ENCODE measurements at places on chromosomes 1 and 21.

GRCh38 chr1:6545276-6546112 lies 8.8 kb downstream of the NOL9 start:
- no peak for DNase-seq

DNA sequence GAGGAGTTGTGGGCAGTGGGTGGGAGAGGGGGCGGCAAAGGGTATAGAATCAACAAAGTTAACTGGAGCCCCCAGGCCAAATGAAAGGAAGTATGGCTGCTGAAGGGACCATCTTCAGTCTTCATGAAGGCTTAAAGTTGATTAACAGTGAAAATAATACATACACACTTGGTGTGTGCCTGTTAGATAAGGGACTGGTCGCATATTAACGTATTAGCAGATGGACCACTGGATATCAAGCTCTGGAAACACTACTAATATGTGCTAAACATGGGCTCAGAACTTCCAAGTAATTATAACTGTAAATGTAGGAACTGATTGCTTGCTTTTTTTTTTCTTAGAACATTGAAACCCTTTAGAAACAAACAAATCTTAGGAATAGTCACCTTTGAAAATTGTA lies 224.7 kb upstream of the KIAA0040 start:
- DNase-seq = no peak

GRCh38 chr1:18385239-18385790 lies 95.4 kb upstream of the KLHDC7A start:
- peak; percentile 24 for DNase-seq

DNA sequence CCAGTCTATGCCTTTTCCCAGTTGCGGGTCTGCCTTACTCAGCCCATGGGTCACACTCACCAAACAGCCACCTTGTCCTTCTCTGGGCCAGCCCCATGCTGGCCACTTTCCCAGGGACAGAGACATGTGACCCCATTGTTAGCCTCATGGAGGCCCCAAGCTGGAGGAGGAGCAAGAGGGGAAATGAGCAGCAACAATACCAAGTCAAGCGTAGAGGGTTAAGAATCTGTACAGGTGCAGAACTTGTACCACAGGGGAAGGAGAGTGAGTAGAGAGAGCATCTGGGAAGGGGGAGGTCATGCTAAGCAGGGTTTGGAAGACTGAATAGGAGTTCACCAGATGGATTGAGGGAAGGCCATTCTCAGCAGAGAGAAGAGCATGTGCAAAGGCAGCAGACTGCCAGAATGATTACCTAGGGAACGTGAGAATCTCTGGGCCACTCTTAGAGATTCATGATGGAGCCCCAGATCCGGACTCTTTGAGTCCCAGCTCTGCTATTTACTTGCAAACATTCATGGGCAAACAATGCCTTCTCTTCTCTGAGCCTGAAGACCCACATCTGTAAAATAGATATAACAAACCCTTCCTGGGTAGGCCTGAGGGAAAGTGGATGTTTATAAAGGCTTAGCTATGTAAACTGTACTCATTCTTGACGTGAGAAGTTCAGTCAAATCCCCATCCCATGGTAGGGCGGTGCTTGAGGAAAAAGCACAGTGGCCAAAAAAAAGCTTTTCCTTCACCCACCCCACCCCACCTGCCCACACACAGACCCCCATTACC lies 2.8 kb upstream of the SLC2A1 start:
- DNase-seq = no peak

DNA sequence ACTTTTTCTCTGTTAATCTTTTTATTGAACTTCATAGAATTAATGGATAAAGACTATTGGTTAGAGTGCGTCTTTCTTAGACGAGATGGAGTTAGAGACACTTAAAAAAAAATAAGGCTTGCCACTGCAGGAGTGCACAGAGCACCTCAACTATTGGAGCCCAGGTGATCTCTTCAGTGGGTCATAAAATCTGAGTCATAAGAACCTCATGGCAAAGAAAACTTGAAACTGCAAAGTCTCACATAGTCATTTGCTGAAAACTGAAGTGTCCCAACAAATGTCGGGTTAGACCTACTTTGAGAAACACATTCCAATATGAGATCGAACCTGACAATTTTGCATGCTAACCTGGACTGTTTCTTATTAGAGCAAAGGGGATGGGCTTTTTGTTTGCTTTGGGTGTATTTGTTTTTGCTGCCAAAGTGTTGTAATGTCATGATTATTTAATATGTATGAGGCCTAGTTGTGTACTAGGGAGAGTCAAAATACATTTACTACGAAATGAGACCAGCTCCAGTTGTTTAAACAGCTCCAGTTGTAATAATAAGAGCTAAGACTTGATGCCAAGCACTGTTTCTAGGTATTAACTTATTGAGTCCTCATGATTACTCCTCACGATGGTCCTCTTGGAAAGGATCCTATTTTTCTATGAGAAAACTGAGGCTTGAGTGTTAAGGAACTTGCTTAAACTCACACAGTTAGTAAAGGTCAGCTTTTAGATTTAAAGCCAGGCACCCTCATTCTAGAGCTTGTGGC lies 65.1 kb downstream of the DDR2 start:
- no peak for DNase-seq

- no peak for DNase-seq
These were observed 10.3 kb upstream of the AGTRAP start for GRCh38 chr1:11725616-11726015.

DNA sequence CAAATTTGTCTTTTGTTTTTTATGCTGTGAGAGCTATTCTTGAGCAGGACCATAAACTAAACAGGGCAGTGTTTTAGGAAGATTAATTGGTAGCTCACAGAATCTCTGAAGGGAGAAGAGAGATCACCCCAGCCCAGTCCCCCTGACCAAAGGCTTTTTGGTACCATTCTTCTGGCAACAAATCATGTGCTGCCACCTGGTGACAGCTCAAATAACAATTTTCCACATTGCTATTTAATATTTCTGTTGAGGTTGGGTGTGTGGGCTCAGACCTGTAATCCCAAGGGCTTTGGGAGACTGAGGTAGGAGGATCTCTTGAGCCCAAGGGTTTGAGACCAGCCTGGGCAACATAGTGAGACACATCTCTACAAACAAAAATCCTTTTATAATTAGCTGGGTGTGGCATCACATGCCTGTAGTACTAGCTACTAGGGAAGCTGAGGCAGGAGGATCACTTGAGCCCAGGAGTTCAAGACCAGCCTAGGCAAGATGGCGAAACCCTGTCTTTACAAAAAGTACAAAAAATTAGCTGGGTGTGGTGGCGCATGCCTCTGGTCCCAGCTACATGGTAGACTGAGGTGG lies 2.2 kb upstream of the TESK2 start:
- peak; percentile 50 for DNase-seq

DNA sequence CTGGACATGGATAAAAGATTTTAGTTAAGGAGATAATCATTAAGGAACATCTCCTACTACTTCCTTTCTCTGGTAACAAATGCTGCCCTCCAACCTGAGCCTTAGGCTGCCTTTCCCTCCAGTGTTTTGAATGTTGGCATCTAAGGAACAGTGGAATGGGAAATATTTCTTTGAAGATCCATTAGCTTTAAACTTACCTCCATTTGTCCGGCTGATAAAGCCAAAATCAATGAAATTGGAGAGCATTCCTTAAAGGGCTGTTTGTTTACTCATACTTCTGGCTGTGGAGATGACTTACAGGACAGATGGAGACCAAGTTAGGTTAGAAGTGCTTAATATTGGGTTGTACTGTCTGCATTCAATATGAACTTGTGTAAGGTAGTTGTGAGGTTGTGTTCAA lies 439.1 kb downstream of the PLA2G4A start:
- no peak for DNase-seq

DNA sequence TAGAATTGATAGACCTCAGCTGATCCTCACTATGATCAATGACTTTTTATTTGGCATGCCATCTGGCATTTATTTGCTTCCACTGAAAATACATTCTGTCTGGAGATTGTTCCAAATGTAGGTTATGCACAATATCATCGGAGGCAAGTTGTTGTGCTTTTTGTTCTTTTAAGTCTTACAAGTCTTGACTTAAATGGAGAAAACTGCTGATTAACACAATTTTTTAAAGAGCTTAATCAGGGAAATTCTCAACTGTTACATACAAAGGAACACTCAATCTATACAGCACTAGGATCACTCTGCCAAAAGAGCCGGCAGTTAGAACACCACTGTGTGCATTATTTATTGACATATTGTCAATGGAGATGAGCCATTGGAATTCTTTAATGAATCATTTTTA lies 19.2 kb downstream of the CYYR1 start:
- DNase-seq = no peak

DNA sequence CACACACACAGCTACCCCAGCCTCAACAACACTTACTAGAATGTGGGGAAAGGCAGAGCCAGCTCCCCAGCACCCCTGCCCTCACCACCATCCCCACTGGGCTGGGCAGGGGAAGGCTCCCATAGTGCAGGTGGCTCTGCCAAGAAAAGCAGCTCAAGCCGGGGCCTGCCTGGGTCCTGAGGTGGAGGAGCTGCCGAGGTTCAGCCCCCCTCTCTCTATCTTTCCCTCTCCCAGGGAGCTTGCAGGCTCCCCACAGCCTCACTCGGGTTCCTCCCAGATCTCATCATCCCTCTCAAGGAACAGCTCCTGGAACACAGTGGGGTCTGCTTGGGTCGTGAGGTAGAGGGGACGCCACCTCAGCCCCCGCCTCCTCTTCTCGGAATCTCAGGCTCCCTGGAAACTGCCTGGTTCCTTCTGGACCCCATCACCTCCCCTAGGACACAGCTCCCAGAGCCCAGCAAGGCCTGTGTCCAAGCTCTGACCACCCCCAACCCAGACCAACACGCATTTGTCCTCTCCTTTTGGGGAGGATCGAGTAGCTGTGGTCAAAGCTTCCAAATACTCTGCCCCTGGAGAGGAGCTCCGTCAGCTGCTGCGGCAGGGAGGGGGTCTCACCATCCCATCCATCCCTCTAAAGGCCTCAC lies 704 bp downstream of the S100A16 start:
- no peak for DNase-seq

DNA sequence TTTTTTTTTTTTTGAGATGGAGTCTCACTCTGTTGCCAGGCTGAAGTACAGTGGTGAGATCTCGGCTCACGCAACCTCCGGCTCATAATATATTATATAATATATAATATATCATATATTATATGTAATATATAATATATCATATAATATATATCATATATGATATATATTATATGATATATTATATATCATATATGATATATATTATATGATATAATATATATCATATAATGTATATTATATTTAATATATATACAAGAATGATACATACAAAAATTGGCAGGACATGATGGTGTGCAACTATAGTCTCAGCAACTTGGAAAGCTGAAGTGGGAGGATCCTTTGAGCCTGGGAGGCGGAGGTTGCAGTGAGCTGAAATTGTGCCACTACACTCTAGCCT lies 1725.5 kb downstream of the MRPL39 start:
- no peak for DNase-seq

- no peak for DNase-seq
These were observed 7.7 kb upstream of the RSPH1 start for GRCh38 chr21:42503711-42504110.

DNA sequence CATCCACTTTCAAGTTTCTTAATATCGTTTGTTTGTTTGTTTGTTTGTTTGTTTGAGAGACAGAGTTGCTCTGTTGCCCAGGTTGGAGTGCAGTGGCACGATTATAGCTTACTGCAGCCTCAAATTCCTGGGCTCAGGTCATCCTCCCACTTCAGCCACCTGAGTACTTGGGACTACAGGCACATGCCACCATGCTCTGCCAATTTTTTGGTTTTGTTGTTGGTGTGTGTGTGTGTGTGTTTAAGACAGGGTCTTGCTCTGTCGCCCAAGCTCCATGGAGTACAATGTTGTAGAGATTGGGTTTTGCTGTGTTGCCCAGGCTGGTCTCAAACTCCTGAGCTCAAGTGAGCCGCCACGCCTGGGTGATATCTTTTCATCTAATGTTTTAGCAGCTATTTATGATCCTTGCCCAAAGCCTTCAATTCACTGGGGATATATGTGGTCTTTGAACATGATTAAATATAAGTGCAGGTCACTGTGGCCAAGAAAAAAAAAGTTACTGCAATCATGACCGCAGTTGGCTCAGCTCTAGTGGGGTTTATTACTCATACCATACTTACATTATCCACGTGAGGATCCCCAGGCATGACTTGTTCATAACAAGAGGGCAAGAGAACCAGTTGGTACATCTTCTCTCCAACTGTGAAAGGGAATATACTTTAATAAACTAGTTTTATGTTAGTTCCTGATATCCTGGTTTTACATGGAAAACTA lies 8.0 kb downstream of the RRP1B start:
- DNase-seq = peak; percentile 60

DNA sequence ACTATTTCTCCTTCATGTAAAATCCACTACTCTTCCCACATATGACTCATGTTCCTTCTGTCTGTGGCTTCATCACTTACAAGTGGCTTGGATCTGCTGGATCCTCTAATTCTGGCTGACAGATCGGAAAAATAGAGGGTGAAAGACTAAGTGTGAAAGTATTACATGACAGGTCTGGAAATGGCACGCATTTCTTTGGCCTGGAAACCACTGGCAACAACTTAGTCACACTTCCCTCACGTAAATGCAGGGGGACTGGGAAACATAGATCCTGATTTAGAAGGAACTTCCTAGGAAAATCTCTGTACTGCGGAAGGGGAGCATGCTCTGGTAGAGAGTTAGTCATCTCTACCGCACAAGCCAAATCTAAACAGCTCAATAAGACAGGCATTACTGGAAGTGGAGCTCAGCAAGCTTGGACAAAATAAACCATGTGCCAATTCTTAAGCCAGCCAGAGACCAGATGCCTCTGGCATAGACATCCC lies 305.4 kb upstream of the PTBP2 start:
- peak; percentile 100 for DNase-seq

DNA sequence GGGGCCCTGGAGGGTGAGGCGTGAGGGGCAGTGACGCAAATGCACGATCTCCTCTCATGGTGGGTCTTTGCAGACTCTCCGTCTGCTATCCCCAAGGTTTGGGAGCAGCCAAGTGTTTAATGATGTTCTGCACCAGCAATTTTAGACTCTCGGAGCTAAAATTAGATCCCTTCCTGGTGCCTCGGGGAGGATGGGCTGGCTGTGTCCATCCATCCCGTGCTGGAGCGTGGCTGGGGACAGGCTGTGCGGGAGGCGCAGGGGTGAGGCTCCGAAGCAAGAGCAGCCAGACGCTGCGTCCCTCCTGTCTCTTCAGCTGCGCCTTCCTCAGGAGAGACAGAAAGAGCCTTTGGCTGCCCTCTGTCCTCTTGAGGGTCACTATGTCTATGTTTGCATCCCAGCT lies 387.6 kb downstream of the CAMTA1 start:
- DNase-seq = no peak

GRCh38 chr1:33815061-33815460 lies 48.8 kb upstream of the HMGB4 start:
- peak; percentile 65 for DNase-seq

DNA sequence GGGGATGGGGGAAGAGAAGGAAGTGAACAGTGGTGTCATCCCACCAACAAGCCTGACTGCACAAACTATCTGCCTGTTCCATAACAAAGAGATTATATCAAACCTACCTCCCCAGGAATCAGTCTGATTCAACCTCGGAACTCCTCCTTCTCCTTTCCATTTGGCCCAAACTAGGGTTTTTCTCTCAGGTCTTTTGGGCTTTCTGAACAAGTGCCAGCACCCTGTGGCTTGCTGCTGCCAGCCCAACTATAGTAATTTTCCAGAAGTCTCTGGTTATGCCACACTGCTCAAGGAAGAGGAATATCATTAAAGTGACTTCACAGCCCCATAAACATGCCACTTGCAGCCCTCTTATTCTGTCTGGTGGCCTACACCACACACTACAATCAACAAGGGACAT lies 70.5 kb downstream of the RGS7 start:
- no peak for DNase-seq

Data from fibroblast of skin of right quadriceps (primary cell).